ENCODE measurements at places on chromosomes 16 and 17.

DNA sequence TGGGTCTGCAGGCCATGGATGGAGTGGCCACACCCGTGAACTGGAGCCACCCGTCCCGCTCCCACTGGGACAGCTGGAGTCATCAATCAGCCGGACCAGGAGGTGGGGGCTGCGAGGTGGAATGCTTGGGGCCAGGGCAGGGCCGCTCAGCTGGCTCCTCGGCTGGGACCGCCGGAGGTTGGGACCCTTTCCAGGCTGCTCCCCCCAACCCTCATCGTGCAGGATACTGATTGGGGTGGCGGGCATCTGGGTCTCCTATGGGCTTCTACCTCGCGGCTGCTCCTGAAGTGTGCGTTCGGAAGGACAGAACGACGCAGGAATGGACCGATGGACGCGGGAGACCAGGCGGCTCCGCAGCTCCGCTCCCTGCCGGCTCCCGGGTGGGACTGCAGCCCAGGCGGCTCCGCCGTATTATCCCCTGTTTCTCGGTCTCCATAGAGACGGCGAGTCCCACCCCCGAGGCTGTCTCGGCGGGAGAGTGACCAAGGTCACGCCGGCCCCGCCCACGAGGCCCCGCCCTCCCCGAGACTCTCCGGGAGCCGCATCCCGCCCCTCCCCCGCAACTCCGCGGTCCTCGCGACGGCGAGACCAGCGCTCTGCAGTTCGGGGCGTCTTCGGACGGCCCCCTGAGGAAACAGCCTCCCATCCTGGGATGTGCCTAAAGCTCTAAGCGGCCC is at the start of gene TPPP3:
Gene TPPP3, minus strand, starts transcription at position 388 of the 677 bp plus-strand sequence. CDS start 2,387 bp downstream, outside the sequence.
- DNase-seq, result peak; percentile 54

- DNase-seq, result no peak
These were observed 16.8 kb downstream of the TMEM100 start for GRCh38 chr17:55705847-55706246.

DNA sequence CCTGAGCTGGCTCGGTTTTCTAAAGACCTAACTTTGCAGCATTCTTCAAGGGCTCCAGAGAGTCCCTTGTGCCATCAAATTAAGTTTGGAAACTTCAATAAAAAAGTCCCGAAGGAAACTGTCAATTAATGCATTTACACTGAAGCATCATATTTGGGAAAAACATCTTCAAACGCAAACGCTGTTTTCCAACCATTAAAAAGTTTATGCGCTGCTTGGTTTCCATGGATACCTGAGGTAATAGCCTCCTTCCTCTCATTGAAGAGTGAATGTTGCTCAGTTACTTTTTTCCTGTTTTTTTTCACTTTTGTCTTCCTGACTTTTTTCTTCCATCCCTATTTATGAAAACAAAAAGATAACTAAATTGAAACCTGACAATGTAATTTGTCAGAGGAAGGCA is 399.1 kb downstream of the MAF start:
- DNase-seq, result no peak

- no peak for DNase-seq
These were observed 512 bp upstream of the ENDOV start for GRCh38 chr17:80414508-80414802.

- no peak for DNase-seq
These were observed at the start of gene ADAD2 for GRCh38 chr16:84190731-84191388. Gene ADAD2, plus strand, starts transcription at chr16:84191157. Its CDS starts 74 bp downstream, at chr16:84191231.

- peak; percentile 76 for DNase-seq
These were observed 4.6 kb downstream of the ZSCAN10 start for GRCh38 chr16:3094289-3095027.

DNA sequence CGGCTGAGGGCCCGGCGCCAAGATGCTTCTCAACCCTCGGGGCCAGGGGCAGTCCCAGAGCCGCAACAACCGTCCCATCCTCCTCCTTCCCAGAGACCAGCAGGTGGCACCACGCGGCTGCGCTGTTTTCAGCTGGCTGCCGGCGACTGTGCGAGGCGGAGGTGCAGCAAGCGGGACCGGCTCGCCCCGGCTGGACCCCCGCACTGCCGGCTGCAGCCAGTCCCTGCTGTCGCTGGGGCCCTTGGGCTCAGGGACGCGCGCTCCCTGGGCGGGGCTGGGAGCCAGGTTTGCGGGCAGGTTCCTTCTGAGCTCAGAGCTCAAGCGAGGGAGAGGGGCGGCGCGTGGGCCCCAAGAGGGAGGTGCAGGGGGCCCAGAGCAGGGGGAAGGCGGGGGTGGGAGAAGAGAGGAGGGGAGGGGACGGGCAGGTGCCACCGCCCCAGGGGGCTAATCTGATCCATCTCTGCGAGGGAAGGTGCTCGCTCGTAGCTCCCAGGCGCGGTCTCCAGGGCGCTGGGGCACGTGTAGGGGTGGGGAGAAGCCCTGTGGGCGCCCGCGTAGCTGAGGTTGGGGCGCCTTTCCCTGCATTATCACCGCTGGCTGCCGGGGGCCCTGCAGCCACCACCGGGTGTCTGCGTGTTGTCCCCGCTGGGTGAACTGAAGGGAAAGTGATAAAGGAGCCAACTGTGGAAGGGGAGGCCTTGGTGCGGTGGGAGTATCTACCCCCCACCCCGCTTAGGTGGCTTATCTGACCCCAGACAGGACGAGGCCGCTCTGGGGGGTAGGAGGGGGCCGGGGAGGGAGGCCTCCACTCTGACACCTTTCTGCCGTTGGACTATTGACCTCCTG is 24.2 kb downstream of the STAT5A start:
- peak; percentile 68 for DNase-seq

- DNase-seq, result no peak
These were observed 506.1 kb downstream of the CDH11 start for GRCh38 chr16:64615630-64616280.

DNA sequence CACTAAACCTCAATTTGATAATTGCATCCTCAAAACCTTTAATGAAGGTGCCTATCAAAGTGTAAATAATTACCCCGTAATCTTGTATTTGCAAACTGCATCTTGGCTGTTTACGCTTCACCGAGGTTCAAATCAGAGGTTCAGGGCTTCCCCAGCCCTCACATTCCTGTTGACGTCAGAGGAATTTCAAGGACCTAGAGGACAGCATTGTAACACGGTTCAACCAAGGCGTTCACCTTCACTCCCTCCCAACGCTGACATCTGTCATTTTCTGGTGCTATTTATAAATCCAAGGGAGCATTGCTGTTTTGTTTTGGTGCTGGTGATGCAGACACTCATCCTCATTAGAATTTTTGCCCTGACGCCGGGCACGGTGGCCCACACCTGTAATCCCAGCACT is 691.6 kb upstream of the RBFOX1 start:
- no peak for DNase-seq

GRCh38 chr16:17397499-17397891 is 73.3 kb downstream of the XYLT1 start:
- no peak for DNase-seq

DNA sequence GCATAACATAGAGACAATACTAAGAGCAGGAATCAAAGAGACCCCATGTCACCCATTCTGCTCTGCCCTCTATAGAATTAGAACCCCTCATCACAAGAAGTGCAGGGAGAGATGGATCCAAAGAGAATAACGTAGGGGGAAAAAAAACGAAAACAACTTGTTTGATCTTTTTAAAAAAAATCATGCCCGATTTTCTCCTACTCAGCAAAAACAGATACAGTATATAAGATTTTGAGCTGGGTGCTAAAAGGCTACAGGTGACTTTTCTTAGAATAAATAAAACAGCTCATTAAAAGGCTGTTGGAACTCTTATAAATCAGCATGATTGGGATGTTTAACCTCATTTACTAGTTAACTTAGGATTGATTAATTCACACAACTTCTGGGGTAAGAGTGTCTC is 17.4 kb downstream of the UBN1 start:
- DNase-seq, result no peak

GRCh38 chr17:64787255-64787920 is 125.3 kb upstream of the SMURF2 start:
- no peak for DNase-seq

DNA sequence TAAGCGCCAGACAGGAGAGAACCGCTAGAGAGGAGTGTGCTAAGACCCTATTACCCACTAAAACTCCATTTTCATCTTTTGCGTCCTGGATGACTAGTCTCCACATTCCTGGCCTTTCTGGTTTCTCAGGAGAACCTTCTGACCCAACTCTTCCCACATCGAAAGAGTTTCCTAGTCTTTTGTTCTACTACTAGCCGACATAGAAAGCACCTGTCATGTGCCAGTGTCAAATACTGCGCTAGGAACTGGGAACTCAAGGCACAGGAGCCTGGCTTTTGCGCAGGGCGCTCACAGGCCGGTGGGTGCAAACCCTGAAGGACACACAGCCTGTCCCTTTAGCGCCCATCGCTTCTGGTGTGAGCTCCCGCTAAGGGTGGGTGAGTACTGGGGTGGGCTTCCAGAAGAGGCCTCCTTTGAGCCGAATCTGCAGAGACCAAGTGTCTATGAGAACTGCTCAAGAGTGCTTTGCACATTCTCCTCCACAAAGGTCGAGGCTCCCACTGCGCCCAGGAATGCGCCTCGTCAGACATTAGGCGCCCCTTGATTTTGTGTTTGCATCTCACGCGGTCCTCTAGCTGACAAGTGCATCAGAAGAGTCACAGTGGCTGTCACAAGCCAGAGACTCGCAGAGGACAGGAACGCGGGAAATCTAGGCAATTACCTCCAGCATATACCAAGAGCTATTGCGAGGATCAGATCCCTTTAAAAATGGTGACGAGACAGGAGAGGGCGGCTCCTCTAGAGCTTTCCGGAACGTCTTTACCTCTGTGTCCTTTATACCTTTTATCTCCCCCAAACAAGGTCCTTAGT is 2.0 kb upstream of the PSMB3 start:
- DNase-seq, result no peak

- no peak for DNase-seq
These were observed 54.2 kb downstream of the CRISPLD2 start for GRCh38 chr16:84874004-84874435.

DNA sequence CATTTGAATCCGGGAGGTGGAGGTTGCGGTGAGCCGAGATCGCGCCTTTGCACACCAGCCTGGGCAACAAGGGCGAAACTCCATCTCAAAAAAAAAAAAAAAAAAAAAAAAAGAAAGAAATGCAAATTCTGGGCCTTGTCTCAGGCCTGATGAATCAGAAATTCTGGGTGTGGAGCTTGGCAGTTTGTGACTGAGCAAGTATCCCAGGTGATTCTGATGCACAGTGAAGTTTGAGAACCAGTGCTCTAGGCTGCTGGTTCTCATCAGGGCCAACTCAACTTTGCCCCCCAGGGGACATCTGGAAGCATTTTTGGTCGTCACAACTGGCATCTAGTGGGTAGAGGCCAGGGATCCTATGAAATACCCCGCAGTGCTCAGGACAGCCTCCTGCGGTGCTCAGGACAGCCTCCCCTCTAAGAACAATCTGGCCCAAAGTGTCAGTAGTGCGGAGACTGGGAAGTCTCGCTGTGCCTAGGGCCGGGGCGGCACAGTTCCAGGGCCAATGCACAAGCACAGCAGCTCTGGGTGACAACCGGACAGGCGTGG is 55.9 kb downstream of the SDK2 start:
- DNase-seq, result no peak

DNA sequence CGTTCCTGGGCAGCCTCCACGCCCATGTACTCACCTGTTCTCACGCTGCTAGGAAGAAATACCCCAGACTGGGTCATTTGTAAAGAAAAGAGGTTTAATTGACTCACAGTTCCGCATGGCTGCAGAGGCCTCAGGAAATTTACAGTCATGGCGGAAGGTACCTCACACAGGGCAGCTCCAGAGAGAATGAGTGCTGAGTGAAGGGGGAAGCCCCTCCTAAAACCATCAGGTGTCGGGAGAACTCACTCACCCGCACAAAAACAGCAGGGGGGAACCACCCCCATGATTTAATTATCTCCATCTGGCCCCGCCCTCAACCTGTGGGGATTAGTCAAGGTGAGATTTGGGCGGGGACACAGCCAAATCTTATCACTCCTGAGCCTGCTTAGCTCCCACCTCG is 18.2 kb downstream of the RAB40C start:
- DNase-seq, result no peak

- no peak for DNase-seq
These were observed 383.2 kb downstream of the GRIN2A start for GRCh38 chr16:9798952-9799580.

DNA sequence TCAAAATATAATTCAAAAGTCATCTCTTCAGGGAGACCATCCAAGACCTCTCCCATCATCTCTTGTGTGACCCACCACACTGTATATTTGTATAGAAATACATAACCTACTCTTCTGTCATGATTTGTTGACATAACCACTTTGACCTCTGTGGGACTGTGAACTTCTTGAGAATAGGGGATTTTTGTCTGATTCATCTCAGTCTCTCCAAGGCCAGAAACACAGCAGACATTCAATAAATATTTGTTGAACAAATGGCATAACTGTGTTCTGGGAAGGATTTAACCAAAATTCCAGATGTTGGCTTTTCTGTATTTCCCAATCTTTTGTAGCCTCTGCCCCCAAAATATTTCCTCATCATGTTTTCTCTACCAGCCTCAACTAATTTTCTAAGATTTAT is 169.7 kb downstream of the CDH11 start:
- no peak for DNase-seq

DNA sequence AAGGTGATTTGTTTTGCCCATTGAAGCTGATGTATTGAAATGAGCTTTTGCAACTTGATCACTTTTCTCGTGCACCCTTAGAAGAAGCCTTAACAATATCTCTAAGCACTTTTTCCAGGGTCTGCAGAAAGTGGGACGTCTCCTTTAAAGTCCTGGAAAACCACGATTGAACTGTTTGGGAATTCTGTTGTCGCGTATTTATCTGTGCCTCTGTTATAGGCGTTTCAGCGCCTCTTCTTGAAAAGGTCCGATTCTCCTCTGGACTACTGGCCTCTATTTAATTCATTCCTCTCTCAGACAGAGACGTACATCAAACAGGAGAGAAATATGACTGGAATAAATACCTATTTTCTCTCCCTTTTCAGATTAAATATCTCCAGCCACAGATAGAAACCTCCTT is 262.4 kb upstream of the PSMD7 start:
- no peak for DNase-seq

DNA sequence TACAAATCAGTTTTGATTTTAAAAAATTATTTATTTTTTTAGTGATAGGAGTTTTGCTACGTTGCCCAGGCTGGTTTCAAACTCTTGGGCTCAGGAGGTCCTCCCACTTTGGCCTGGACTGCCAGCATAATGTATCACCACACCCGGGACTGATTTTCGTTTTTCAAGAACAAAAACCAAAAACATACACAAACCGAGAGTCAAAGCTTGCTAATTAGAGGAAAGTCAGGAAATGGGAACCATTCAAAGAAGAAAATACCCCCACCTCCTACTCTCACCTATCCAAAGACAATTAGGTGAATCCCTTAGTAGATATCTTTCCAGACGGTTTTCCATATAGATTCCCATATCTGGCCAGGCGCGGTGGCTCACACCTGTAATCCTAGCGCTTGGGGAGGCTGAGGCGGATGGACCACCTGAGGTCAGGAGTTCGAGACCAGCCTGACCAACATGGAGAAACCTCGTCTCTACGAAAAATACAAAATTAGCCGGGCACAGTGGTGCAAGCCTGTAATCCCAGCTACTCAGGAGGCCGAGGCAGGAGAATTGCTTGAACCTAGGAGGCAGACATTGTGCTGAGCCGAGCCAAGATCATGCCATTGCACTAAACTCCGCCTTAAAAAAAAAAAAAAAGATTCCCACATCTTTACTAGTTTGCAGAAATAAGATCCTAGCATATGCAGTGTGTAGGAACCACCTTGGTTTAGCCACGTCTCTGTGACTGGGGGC is 883 bp upstream of the SPN start:
- peak; percentile 59 for DNase-seq

All from suppressor macrophage treated with lipopolysaccharide for 4 hours (primary cell).